ENCODE measurements at places on chromosomes 7 and 10.

DNA sequence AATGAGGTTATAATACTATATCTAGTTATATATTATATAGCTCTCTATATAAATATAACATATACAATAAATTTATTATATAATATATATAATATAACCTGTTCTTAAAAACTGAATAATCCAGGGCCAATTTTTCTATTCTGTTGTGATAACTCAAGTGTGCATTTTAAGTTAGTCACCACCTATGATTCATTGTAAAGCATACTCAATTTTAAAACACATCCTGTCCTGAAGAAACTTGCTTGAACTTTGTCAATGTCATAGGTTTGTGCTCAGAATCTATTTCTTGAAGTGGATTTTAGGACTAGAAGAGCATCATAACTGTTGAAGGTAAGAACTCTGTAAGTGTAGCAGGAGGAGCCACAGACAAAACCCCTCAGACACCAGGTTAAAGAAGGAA lies 1209.8 kb downstream of the REEP3 start:
- no peak for DNase-seq

DNA sequence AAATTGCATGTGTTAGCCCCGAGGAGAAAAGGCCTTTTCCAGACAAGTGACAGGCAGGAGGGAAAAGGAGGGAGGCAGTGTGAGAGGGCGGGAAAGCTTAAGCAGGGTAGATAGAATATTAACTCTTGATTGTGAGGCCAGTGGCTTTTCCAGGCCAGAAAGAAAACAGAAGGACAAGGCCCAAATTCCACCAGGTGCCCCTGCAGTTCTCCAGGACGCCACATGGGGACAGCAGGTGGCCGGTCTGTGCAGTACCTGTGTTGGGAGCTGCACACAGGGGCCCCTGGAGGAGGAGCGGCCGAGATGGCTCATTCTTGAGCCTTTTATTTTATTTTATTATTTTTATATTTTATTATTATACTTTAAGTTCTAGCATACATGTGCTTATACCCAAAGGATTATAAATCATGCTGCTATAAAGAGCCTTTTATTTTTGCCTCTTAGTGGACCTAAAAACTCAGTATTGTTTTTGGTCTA lies 141.3 kb upstream of the KLF14 start:
- DNase-seq, result no peak

- no peak for DNase-seq
Measured at GRCh38 chr7:106178593-106179134, 66.6 kb upstream of the SYPL1 start.

- DNase-seq, result no peak
Measured at GRCh38 chr10:24568042-24568441, 155.6 kb downstream of the ARHGAP21 start.

GRCh38 chr10:22369434-22370072 lies 24.3 kb downstream of the SPAG6 start:
- no peak for DNase-seq

GRCh38 chr7:9302436-9302835 lies 869.0 kb downstream of the NXPH1 start:
- no peak for DNase-seq

GRCh38 chr10:57992321-57993077 lies 275.2 kb downstream of the IPMK start:
- no peak for DNase-seq

DNA sequence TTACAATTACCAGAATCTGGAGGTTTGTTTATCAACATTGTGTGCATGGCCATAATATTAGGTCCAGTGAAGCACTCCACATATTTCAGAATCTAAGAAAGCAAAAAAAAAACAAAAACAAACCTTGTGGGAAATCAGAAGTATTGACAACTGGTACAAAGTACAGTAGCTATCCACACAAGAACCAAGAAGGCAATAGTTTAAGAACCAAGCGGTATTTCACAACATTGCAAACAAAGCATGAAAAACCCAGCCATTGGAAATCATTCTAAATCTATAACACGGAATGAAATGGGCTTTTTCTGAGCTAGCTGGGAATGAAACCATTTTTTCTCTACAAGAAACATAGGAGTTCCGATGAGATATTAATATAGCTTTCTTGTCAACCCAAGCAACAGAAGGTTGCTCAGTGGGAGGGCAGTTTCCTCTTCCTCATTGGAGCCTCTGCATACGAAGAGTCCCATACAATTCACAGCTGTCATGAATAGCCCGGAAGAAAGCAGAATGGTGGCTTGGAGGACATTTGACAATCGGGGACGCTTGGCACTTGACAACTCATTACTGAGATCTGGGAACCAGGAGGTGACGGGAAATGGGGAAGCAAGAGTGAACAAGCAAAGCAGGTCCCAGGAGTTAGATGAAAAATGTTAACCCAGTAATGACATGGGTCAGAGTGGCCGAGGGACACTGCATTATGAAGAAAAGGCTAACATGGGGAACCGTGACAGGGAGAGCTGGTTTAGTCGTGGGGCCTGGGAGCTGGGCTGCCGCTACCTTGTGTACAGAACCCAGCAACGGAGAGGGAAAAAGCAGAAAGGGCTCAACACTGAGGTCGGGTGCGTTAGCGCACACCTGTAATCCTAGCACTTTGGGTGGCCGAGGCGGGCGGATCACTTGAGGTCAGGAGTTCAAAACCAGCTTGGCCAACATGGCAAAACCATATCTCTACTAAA lies 7.8 kb downstream of the PHYH start:
- DNase-seq, result no peak

- no peak for DNase-seq
Measured at GRCh38 chr7:12485845-12486244, 82.2 kb upstream of the VWDE start.

DNA sequence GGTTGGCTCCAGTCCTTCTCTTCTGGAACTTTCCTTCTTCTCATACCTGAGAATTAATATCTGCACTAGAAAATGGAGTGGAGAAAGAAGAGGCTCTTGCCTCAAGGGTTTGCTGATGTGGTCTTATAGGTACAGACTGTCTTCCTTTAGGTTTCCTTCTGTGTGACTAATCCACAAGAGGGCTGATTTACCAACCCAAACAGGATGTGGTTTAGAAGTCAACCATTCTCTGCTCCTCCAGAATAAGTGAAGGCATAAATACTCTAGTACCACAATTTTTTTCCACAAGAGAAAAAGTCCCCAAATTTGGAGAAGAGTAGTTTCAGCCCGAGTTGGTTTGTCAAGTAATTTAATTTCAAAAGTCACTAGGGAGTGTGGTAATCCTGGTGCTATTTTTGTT lies 85.8 kb downstream of the NRP1 start:
- DNase-seq, result no peak

- DNase-seq, result no peak
Measured at GRCh38 chr10:69976795-69977546, 75.7 kb upstream of the MACROH2A2 start.

DNA sequence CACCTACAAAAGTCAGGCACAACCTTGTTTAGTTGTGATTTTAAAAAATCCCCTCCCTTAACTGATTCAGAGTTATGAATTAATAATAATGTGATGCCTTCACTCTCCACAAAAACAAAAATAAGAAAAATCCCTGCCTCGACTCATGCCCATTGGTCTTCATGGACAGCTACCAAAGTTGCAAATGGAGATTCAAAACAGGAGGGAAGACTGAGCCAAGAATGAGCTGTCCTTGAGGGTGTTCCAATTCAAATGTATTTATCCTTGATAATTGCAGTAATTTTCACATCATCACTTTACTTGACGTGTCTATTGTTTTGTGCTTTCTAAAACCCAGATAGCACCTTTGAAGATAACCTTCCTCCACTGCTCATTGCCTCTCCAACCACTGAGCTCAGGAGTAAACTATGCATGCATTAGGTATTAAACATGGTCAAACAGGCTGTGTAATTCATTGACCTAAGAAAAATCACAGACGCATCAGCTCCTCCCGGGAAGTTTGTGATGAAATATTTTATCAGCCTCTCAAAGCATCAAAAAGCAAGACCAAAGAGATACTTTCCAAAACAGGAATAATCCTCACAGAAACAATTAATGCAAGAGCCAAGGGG lies 712.7 kb upstream of the IGFBP3 start:
- no peak for DNase-seq

- no peak for DNase-seq
Measured at GRCh38 chr7:78018641-78019446, 220.3 kb downstream of the PHTF2 start.

DNA sequence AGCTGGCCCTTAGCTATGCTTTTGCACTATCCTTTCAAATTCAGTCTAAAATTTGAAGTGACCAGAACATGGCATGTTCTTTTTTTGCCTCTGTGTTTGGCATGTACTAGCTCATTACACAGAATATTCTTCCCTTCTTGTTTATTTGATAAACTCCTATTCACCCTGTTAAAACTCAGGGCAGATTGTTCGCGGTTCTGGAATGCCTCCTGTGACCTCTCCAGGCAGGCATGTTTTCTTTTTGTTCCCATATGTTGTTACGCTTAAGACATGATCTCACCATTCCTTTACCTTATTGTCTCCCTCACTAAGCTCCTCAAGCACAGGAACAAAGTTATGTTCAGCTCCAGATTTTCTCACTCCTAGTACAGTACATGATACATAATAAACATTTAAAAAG lies 181.7 kb downstream of the CCSER2 start:
- no peak for DNase-seq

- DNase-seq, result no peak
Measured at GRCh38 chr10:70917635-70918034, 29.3 kb upstream of the PCBD1 start.

- DNase-seq, result no peak
Measured at GRCh38 chr7:122407195-122407594, 102.6 kb upstream of the FEZF1 start.

DNA sequence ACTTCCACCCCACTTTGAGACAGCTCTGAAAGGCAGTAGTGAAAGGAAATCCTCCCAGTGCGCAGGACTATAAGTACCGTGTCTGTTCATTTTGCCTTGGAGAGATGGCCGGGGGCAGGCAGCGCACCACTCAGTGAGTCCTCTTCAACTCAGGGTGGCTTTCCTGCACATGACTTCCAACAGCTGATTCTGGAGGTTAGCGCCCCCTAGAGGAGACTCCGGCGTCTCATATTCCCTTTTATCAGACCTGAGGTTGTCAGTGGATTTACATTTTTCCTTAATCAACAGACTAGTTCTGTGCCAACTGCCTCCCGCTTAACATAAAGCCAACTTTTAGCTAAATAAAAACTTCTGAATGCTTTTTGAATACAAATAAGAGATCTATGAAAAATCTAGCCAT lies 101.0 kb downstream of the HERPUD2 start:
- no peak for DNase-seq

DNA sequence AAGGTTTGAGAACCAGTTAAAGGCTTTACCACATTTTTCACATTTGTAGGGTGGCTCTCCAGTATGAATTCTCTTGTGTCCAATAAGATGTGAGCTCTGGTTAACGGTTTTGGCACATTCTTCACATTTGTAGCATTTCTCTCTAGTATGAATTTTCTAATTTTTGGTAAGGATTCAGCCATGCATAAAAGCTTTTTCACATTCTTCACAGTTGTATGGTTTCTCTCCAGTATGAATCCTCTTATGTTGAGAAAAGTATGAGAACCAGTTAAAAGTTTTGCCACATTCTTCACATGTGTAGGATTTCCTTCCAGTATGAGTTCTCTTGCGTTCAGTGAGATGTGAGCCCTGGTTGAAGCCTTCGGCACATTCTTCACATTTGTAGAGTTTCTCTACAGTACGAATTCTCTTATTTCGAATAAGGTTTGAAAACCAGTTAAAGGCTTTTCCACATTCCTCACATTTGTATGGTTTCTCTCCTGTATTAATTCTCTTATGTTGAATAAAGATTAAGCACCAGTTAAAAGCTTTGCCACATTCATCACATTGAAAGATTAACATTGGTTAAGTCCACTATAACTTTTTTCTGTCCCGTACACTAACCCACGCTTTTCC lies 33.2 kb upstream of the ZNF479 start:
- no peak for DNase-seq

GRCh38 chr10:36277459-36277858 lies 635.4 kb upstream of the FZD8 start:
- no peak for DNase-seq

DNA sequence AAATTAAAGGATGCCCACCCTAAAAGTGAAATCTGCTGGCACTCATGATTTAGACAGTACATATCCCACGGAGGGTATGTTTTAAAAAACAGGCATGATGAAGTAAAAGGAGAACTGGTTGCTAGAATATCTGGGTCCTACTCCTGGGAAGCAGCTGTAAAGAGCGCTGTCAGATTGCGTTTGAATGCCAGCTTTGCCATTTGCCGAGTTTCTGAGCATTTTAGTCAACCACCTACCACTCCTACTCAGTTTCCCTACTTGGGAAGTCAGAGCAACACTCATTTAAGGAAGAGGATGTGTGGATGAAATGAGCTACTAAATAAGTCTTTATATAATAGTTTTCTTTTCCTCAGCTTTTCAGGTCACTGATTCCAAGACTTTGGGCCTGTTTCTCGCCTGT lies 1.1 kb upstream of the UMAD1 start:
- no peak for DNase-seq

DNA sequence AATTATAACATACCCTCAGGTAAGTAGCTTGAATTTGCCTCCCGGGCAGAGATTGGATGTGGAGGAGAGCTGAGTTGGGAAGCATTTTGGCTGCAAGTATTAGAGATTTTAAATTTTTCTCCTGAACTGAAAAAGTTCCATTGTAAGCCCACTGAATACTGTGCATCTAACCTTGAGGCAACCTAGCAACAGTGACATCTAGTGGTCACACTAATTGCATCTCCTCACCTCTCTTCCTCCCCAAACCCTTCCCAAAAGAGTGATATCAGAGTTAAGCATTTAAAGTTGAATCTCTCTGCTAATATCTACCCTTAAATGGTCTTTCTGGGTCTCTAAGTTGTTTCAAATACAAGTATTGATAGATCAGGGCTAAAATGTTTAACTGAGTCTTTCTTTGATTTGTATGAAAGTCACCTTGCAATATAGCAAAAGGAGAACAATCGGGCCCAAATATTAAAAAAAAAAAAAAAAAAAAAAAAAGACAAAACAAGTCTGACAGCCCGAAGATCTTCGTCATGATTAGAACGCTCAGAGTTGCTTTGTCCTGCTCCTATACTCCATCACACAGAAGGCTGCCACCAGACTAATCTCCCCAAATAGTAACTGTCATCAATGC lies 40.4 kb upstream of the DLX5 start:
- DNase-seq, result peak; percentile 40

- no peak for DNase-seq
Measured at GRCh38 chr7:40015790-40016296, 65.8 kb downstream of the CDK13 start.
